GM18507 (cell line): ENCODE measurements at places on chromosomes 11 and 22.

GRCh38 chr11:115452241-115452640 lies 52.0 kb downstream of the CADM1 start:
- DNase-seq: no peak

- no peak for DNase-seq
Observed at GRCh38 chr22:44153710-44154109, 27.0 kb upstream of the PARVG start.

GRCh38 chr11:122747351-122747781 lies 90.9 kb upstream of the CRTAM start:
- DNase-seq: no peak

- no peak for DNase-seq
Observed at GRCh38 chr11:77267962-77268361, 33.5 kb downstream of the GDPD4 start.

- DNase-seq: no peak
Observed at GRCh38 chr11:126318574-126319373, 14.9 kb downstream of the DCPS start.

- DNase-seq: peak; percentile 53
Observed at GRCh38 chr11:117226388-117227385, 5.2 kb downstream of the PCSK7 start.

- DNase-seq: no peak
Observed at GRCh38 chr11:116700586-116701220, 72.1 kb downstream of the BUD13 start.
